Airway epithelial cell (primary cell): ENCODE measurements at places on chromosomes 1 and 21. TPM values are rescaled to one million over a fixed set of nuclear protein-coding genes. Genes with fewer than 3 reads are reported as not detected.

The PTPN7 gene
- not detected in 2 replicates for total RNA-seq

The PFDN2 gene
- total RNA-seq: 76.4 and 100 TPM in 2 replicates

The C4BPB gene
- not detected in 2 replicates for total RNA-seq

The RIPK4 gene
- 41.0 and 44.5 TPM in 2 replicates for total RNA-seq

The TNN gene
- not detected in 2 replicates for total RNA-seq

The OR10J1 gene
- total RNA-seq: not detected in 2 replicates

The MIGA1 gene
- 5.7 and 9.2 TPM in 2 replicates for total RNA-seq

The RGS5 gene
- 0.19 and 1.1 TPM in 2 replicates for total RNA-seq
